ENCODE measurements at places on chromosomes 7 and 10.
A peak's percentile ranks its signal among the peaks of the same experiment; 100 is the strongest.

DNA sequence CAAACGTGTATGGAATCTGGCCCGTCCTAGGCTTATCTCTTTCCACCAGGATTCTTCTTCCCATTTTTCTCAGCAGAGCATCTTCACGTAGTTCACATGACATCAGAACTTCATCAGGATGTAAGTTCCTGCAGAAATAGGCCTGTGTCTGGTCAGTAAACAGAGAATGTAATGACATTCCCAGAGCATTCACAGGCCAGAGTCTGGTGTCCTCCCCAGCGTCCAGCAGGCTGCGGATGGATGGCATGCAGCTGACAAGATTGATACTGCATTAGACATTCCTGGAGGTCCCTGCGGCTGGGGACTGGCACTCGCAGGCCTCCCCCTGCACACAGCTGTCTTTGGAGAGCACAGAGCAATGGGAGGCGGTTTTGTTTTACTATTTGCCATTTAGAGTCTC is 28.7 kb downstream of the MGMT start:
- DNase-seq: no peak

DNA sequence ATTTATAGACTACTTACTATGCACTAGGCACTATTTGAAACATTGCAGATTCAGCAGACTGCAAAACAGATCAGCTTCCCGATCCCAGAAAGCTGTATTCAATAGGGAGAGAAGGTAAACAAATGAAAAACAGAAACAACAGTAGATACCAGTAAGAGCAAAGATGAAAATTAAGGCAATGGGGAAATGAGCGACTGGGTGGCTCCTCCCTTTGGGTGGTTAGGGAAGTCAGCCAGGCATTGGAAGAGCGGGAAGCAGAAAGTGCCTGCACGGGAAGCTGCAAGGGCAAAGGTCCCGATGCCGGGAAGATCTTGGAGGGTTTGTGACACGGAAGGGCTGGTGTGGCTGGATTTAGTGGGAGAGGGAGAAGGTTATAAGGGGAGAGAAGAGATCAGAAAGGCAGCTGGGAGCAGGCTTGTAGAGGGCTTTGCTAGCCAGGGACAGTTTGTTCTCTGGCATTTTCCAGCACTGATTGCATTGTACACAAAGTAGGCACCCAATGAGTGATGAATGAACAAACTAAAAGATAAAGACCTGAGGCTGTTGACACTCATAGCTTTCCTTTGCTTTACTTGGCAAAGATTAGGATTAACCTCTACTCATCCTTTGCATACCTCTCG is 67.8 kb downstream of the NAMPT start:
- peak; percentile 56 for DNase-seq

DNA sequence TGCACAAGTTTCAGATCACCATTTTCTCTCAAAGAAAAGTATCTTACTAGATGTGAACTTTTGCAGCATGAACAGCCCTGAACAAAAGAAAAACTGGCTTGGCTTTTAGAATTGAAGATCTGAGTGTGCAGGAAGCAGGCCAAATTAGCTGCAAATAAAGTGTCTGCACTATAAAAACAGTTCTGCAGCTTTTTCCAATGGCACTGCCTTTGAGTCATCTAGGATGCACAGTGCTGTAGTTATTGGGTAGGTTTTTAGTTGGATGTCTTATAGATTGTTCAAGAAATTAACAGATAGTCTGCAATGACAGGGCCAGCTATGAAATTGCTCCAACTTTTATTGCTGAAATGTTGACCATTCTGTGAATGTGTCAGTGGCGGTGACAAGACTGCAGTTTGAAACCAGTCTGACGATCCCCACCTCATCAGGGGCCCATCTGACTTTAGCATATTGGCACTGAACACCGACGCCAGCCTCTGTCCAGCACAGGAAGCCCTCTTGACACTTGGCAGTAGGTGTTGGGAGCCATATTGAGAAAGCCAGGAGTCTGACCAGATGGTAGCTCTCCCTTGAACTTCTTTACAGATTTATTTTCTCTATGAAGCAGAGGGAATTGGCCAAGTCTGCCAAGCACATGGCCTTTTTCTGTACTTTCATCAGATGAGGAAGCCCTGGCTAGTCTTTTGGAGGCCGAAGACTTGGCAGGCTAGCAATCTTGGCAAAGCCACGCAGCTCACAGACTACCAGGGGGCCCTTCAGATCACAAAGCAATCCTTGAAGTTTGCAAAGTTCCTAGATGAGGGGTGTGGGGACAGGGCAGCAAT is 490.6 kb downstream of the NEBL start:
- no peak for DNase-seq

GRCh38 chr7:44769376-44769775 is 20.7 kb downstream of the ZMIZ2 start:
- no peak for DNase-seq

DNA sequence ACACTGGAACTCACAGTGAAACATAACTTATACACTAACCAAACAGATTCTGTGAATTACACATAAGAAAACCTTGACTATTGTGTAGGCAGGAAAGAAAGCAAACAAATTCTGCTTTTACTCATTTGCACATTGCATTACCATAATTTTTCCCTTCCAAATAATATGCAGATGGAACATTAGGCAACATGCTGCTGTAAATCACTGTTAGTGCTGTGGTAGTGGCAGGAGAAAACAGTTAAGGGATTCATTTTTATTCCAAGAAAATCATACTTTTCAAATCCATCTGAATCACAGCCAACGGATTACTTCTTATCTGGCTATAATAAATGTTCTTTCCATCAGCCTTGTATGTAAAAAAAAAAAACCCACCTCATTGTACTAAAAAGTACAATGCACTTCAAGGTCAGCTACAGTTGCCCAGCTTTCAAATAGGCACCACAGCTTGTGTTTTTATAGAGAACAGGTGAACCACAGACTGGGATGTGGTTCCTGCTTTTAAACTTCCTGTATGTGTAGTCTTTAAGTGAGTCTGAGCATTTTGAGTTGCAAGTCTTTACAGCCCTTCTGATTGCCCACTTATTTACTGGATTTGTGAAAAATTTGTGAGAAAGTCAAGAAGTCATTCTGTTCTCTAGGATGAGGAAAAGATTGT is 590.0 kb upstream of the SEMA3D start:
- DNase-seq: no peak

DNA sequence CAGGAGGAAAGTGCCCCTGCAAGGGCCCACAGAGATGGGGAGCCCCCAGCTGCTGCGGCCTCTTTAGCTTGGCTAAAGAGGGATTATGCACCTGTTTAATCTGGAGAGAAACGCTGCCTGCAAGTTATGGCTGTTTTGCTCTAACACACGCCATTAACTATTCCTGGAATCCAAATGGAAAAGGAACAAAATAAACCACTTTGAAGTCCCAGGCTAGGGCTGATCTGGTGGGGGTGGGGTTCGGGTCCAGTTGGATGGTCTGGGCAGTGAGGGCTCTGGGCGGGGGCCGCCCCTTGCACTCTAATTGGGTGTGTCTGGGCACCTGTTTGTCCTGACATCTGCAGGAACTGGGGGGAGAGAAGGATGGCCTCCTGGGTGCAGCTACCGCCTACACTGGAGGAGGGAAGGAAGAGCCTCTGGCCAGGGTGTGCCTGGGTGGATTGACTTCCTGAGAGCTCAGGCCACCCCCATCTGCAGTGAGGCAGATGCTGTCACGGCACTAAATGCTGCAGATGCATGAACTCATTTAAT is 300.6 kb downstream of the ZEB1 start:
- DNase-seq: no peak

DNA sequence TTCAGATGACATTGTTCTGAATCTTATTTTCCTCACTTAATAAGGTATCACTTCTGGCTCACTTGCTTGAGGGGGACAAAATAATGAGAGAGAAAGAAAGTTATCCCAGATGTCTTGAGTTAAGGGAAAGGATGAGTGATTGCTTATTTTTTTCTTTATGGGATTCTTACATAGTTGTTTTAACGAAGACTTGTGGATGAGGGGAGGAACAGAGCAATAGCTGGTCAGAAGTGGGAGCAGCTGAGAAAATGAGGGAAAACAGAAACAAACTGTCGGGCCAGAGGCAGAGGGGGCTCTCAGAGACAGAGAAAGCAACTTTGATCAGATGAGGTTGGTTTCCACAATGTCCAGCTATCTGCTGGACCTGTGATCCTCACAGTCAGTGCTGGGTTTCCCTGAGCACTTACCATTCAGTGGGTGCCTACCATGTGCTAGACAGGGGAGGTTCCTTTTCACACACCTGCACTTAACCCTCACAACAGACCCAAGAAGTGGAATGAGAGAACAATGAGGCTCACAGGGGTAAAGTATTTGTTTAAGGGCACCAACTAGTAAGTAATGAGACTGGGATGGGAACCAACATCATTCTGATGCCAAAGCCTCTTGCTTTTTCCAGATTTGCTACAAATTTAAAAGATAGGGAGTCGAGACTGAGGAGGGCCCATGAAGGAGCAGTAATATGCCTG is 64.2 kb downstream of the BICC1 start:
- no peak for DNase-seq

GRCh38 chr10:117345143-117345542 is 30.1 kb downstream of the PDZD8 start:
- no peak for DNase-seq

- DNase-seq: no peak
Observed at GRCh38 chr7:76380623-76380966, 21.8 kb upstream of the YWHAG start.

GRCh38 chr10:17910125-17910789 is 41.5 kb upstream of the SLC39A12 start:
- DNase-seq: peak; percentile 38

- DNase-seq: peak; percentile 63
Observed at GRCh38 chr10:113882240-113882639, 27.8 kb downstream of the NHLRC2 start.

- no peak for DNase-seq
Observed at GRCh38 chr7:136016649-136017395, 39.7 kb upstream of the MTPN start.

- no peak for DNase-seq
Observed at GRCh38 chr10:133379801-133380666, 972 bp downstream of the PAOX start.

- no peak for DNase-seq
Observed at GRCh38 chr7:43353902-43354301, 229.0 kb upstream of the STK17A start.

DNA sequence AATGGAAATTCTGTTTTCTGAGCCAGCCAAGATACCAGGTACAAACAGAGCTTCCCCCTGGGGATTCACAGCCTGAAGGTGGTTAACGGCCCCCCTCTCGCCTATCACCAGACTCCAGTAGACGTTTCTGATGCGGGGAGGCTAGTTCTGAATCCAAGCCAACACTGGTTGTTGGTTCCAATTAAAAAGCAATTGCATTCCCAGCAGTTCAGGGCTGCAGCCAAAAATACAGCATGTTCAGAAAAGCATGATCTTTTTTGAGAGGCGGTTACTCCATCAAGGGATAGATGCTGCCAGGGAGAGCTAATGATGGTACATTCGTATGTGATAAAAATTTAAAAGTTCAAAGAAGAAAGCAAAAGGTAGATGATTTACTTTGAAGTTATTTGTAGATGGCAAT is 481.0 kb downstream of the GALNT17 start:
- DNase-seq: no peak

DNA sequence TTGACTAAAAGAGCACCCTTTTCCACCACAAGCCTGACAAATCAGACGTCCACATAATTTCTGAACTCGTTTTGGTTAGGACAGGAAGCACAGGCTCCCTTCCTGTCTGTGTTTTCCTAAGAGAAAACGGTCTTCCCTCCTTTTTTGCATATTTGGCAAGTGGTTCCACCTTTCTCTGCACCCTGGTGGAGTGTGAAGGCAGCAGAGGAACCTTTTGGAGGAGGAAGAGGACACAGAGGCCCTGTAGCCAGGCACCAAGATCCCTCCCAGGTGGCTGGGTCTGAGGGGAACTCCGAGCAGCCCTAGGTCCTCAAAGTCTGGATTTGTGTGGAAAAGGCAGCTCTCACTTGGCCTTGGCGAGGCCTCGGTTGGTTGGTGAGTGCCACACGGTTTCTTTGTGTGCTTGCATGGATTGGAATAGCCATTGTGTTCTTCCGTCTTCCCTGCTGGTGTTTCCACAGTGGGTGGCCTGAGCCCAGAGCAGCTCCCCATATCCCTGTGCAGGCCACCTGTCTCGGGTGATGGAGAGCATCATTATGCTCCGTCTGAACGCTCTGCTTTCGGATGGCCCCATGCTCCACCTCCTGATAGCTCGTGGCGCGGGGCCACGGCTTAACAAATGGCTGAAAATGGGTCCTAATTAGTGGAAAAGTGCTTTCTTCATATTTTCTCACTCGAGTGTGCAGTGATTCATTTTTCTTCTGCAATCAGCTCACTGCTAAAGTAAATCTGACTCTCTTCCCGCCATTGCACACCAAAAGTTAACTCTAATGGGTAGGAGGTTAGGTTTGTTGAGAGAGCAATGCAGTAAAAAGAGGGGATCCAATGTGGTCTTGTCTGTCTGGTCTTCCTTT is 4.2 kb downstream of the IKZF1 start:
- no peak for DNase-seq

DNA sequence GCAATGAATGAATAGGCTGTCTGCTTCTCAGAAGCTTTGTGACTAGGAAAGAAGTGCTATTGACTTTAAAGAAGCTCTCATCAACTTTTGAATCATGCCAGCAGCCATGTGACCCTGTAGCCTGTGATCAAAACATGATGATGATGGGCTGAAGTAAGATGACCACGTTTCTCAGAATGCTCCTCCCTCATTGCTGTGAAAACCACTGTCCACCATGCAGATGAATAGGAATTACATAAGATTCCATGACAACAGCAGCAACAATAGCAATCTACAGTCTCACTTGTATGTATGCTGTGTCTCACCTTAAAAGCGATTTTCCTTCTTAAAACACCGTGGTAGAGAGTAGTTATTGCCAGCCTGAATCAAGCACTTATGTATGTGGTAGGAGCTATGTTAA is 228.4 kb downstream of the TRIL start:
- DNase-seq: no peak

- no peak for DNase-seq
Observed at GRCh38 chr10:86785037-86785436, 28.6 kb downstream of the BMPR1A start.

GRCh38 chr10:80660736-80661135 is 123.0 kb downstream of the SH2D4B start:
- no peak for DNase-seq
